ENCODE measurements at places on chromosomes 6 and 20.
A peak's percentile ranks its signal among the peaks of the same experiment; 100 is the strongest.

- DNase-seq = no peak
Observed at GRCh38 chr6:157813191-157813590, 9.9 kb upstream of the SNX9 start.

GRCh38 chr20:1280195-1281102 lies 14.4 kb downstream of the SNPH start:
- DNase-seq = no peak

DNA sequence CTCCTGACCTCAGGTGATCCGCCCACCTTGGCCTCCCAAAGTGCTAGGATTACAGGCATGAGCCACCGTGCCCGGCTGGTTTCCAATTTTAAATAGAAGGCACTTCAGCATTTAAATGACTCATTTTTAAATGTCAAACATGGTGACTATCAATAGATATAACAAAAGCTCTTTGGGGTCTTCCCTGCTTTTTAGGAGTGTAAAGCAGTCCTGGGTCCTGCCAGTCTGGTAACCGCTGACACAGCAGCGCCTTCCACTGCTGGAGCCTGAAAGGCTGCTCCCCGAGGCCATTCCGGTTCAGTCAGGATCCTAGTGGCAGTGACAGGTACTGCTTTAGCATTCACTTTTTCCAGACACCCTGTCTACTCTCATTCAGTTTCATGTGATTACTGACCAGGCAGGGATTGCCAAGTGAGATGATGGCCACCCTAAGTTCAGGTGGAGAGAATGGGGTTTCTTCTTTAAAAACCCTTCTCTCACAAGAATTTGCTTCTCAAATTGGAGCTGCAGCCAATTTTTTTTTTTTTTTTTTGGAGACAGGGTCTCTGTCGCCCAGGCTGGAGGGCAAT lies 5.1 kb downstream of the DIDO1 start:
- DNase-seq = peak; percentile 24

- no peak for DNase-seq
Observed at GRCh38 chr6:3568396-3569082, 111.7 kb upstream of the SLC22A23 start.

- no peak for DNase-seq
Observed at GRCh38 chr6:111559188-111560097, 46.2 kb downstream of the TRAF3IP2 start.

GRCh38 chr6:123306334-123306733 lies 310.3 kb downstream of the CLVS2 start:
- DNase-seq = no peak

GRCh38 chr6:144955859-144956258 lies 670.7 kb downstream of the UTRN start:
- no peak for DNase-seq

GRCh38 chr6:123520217-123520616 lies 116.5 kb downstream of the TRDN start:
- no peak for DNase-seq

GRCh38 chr6:167760979-167761793 lies 65.5 kb upstream of the AFDN start:
- no peak for DNase-seq

DNA sequence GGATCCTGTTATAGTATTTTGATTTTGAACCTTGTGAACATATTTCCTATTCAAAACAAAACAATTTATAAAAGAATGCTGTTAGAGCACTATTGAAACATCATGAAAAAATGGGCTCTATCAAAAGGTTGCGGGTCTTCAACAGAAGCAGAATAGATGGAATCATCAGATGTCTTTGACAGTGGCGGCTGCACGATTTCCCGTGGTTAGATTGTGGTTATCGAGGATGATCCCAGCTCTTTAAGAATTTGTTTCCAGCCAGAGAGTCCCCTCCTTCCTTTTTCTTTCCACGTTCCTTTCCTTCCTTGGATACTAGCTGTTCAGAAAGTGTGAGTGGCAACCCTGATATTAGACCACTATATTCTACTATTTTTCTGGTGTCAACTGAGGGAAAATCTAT lies 163.4 kb downstream of the FARS2 start:
- DNase-seq = no peak

DNA sequence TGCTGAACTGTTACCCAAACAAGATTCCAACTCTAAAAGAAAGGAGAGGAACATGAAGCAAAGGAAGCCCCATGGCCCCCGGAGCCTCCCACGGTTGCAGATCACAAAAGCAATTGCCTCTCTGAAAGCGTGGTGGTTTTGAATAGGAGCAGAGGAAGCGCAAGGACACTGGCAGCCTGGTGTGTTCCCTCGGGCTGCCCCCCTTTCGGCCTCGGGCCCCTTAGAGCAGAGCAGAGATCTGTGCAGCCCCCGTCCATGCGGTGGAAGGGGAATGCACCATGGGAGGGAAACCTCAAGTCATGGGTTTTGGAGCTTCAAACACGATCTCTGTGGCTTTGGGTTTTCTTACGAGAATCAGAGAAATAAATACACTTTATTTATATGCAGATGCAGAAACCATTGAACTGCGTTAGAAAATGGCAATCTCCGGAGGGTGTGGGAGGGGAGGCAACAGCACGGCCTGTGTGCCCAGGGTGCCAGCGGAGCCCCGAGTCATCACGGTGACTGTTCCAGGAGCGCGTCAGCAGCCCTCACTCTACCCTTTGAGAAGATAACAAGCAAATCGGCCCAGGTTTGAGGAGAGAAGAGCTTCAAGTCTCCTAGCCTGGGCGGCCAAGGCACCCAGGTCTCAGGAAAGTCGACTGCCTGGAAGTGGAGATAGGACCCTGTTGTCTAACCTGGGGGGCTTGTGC lies 20.5 kb downstream of the FOXF2 start:
- DNase-seq = no peak

GRCh38 chr6:119768201-119768600 lies 418.6 kb upstream of the MAN1A1 start:
- DNase-seq = no peak

DNA sequence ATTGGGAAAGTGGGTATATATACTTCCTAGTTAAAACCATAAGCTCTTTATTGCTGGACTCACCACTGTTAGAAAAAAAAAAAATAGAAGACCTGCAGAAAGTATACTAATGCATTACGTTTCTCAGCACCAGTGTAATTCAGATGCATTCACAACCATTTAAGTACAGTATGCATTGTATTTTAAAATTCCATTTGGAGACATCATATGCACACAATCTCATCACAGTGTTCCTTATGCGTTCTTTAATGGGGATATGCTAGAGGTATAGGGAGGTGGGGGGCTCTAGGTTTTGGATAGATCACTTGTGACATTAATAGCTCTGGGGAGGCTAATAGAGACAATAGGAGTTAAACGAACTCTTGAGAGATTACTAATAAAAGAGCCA lies 9.4 kb downstream of the TFAP2A start:
- DNase-seq = no peak

DNA sequence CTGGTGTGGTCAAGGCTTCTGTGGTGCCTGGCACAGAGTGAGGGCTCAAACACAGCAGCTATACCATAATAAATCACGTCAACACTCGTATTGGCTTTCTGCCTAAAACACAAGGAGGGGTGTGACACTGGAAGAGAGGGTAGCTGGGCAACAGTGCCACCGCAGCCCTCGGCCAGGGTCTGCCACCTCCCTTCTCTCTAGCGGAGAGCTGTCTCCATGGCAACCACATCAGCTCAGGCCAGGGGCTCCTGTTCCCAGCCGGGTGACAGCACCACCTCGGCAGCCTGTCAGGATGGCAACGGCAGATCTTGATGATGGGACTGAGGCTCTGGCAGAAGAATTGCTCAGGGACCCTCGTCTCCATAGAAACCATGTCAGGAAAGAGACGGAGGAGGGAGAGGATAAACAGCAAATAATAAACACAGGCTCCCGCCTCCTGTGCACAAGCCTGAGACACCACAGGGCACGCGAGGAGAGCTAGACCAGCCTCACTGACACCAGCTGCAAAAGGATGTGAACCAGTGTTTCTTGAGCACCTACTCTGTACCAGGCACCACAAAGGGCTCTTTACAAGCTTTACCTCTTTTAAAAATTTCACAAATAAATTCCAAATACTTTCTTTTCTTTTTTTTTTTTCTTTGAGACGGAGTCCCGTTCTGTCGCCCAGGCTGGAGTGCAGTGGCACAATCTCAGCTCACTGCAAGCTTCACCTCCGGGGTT lies 50.4 kb upstream of the TLDC2 start:
- DNase-seq = no peak

DNA sequence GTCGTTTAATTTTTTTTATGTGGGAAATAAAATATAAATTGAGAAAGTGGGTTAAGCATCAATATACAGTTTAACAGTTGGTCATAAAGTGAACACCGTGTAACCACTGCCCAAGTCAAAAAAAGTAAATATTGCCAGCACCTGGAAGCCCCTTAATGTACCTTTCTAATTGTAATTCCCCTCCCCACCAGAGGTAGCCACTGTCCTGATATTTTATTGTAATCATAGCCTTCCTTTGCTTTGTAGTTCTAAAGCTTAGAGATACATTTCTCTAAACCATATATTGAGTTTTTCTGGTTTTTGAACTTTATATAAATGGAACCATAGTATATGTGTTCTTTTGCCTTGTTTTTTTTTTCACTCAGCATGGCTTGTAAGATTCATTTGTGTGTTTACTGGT lies 180.6 kb downstream of the TBC1D7 start:
- DNase-seq = no peak

GRCh38 chr6:131900231-131900630 lies 50.9 kb downstream of the CCN2 start:
- DNase-seq = no peak

DNA sequence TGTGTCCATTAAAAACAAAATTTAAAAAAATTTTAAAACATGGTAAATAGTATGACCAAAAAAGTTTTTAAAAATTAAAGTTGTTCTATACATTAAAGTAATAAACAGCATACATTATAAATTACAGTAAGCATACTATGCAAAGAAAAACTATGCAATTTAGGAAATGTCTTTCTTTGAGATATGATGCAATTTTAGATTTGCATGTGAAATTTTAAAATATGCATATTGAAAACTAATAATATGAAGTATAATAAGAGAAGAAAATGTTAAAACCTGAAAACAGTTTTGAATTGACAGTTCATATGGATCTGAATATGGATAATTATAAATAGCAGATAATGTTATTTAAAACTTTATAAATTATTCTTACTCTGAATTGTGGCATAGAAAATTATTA lies 43.1 kb downstream of the ASCC3 start:
- DNase-seq = no peak

DNA sequence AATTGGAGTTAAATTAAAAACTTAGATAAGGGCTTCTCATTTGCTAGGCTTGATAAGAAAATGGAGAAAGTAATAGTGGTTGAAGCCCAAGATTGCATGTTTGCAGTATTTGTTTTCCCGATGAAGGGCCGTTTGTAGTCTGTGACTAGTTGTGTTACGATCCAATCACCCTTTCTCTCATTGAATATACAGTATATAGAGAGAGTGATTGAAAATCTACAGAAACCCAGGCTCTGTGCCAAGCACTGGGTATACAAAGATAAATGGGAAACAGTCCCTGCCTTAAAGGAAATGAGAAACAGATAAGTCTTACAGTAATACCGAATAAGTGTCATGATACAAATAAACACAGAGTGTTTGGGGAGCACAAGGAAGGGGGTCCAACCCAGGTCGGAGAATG lies 55.2 kb upstream of the CDKAL1 start:
- no peak for DNase-seq

DNA sequence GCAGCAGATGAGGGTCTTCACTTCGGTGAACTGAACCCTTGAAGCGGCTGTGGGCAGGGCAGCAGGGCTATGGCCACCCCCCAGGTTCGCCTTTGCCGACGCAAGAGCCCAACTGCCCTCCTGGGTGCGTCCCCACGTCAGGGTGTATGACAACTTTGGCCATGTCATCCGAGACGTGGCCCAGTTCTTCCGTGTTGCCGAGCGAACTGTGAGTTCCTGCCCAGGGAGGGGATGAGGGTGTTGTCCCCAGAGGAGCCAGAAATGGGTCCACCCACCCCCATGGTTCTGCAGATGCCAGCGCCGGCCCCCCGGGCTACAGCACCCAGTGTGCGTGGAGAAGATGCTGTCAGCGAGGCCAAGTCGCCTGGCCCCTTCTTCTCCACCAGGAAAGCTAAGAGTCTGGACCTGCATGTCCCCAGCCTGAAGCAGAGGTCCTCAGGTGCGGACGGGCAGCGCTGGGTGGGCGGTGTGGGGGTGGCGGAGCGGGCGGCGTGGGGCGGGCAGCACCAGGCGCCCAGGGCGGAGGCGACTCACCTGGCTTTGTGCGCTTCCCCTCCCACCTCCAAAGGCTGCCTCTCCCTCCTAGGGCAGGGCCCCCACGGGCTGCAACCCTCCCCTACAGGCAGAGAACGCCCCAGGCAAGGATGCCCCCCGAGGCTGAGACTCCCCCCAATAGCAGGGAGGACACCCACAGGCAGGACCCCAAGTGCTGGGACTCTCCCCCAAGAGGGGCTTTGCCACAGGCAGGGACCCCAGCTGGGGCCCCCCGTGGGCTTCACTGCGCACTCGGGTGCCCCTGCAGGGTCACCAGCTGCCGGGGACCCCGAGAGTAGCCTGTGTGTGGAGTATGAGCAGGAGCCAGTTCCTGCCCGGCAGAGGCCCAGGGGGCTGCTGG lies 6.2 kb upstream of the TNFRSF6B start:
- no peak for DNase-seq

GRCh38 chr20:16314320-16314719 lies 258.9 kb downstream of the KIF16B start:
- no peak for DNase-seq

- no peak for DNase-seq
Observed at GRCh38 chr20:21529863-21530262, 16.0 kb upstream of the NKX2-2 start.

DNA sequence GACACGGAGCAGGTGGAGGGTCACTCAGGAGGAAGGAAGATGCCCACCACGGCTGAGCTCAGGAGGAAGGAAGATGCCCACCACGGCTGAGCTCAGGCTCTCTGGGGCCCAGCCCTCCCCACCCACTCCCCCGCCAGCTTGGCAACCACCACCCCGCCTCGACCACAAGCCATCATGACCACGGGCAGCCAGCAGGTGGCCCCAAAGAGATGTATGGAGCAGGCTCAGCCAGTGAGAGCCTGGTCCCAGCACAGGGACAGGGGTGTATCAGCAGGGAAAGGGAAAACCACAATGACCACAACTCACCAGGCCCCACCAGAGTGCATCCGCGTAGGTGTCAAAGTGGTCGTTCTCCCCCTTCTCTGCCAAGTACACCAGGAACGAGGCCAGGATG lies 30.4 kb downstream of the KCNQ2 start:
- DNase-seq = peak; percentile 33

DNA sequence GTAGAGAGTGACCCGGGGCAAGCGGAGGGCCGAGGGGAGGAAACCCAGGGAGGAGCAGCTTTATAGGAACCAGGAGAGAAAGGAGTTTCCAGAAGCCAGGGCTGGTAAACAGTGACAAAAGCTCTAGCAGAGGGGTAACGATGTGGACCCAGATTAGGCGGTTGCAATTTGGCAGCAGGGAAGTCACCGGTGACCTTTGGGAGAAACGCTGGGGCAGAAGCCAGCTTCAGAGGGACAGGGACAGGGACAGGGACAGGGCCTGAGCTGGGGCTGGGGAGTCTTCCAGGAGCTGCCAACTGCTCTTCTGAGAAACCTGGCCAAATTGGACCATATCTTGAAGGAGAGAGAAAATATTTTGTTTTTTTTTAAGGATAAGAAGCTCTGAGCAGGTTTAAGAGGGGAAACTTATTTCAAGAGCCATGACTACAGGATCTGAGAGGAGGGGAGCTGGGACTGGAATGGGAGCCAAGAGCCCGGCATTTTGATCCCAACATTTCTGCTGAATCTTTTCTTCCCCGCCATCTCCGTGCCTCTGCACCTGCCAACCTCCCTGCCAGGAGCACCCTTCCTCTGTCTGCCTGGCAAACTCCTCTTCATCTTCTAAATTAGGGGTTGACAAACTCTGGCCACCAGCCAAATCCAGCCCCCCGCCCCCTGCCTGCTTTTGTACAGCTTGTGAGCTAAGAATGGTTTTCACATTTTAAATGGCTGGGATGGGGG lies 22.6 kb upstream of the PREX1 start:
- no peak for DNase-seq

GRCh38 chr20:16803965-16804792 lies 56.0 kb downstream of the OTOR start:
- no peak for DNase-seq

All from stimulated activated CD8-positive, alpha-beta memory T cell treated with anti-CD3 and anti-CD28 coated beads, Interleukin-15, amount 100 ng/mL, for 4 hours (primary cell).